ENCODE measurements at places on chromosomes 16 and 17. TPM values are rescaled to one million over a fixed set of nuclear protein-coding genes. Genes with fewer than 3 reads are reported as not detected.

CACNG1 gene
- not detected for total RNA-seq

DNA sequence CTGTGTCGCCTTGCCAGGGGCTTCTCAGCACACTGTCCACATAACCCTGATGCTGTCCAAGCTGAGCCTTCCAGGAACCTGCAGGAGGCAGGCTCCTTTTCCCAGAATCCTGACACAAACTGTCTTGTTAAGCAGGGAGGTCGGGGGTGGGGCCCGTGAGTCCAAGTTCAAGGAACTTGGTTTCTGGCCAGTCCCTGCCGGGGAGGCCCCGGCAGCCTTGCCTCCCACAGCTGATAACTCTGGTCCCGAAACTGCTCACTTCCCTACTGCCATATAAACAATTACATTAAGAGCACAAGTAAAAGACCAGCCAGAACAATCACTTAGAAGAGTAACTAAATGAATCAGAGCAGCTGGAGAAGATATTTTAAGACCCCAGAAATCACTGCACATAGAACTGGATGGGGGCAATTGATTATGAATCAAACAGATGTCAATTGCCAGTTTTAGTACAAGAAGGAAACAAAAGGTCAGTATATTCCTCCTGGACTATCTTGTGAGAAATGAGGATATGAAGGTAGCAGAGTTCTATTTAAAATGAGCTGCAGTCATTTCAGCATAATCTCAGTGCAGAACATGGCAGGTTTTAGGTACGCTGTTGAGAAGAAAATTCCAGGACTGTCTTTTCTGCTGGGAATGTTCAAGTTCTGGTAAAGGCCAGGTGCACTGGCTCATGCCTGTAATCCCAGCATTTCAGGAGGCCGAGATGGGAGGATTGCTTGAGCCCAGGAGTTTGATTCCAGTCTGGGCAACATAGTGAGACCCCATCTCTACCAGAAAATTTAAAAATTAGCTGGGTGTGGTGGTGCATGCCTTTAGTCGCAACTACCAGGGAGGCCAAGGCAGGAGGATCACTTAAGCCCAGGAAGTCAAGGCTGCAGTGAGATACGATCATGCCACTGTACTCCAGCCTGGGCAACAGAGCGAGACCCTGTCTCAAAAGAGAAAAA lies 169.8 kb downstream of the PITPNC1 start:
- H3K4me3 ChIP-seq: no peak overlapping the region
- H3K27ac ChIP-seq: peak overlapping the region; percentile 77
- H3K4me1 ChIP-seq: peaks cover 8% of the 10 kb centered on the region
- H3K36me3 ChIP-seq: no peaks in the 10 kb centered on the region

- no peaks in the 10 kb centered on the region for H3K4me1 ChIP-seq
- DNase-seq: no peak
- no peaks in the 10 kb centered on the region for H3K27me3 ChIP-seq
- H3K27ac ChIP-seq: no peak overlapping the region
Measured at GRCh38 chr17:65657251-65657828, 95.9 kb upstream of the AXIN2 start.

DNA sequence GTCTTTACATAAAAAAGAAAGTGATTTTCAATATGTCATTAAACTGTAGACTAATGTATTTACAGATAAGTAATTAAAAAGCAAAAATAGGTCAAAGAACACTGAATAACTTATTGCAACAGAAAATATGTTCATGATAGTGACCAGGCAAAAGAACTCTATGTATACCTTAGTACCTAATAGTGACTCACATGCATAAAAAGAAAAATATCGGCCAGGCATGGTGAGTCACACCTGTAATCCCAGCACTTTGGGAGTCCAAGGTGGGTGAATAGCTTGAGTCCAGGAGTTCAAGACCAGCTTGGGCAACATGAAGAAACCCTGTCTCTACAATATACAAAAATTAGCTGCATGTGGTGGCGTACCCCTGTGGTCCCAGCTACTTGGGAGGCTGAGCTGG lies 33.0 kb upstream of the TOM1L1 start:
- H3K27me3 ChIP-seq: no peaks in the 10 kb centered on the region
- no peak for DNase-seq
- H3K4me3 ChIP-seq: no peak overlapping the region
- no peak overlapping the region for H3K27ac ChIP-seq
- H3K36me3 ChIP-seq: no peaks in the 10 kb centered on the region
- H3K4me1 ChIP-seq: peaks cover 11% of the 10 kb centered on the region

GRCh38 chr16:77686385-77686784 lies 35.9 kb upstream of the NUDT7 start:
- H3K36me3 ChIP-seq: no peaks in the 10 kb centered on the region
- H3K27ac ChIP-seq: no peak overlapping the region
- no peaks in the 10 kb centered on the region for H3K27me3 ChIP-seq
- H3K4me3 ChIP-seq: no peak overlapping the region
- DNase-seq: no peak
- H3K4me1 ChIP-seq: no peaks in the 10 kb centered on the region
